ENCODE measurements at places on chromosomes 1 and 21.

GRCh38 chr1:29239142-29239541 lies 2.8 kb downstream of the PTPRU start:
- DNase-seq: no peak

- DNase-seq: no peak
Observed at GRCh38 chr1:15336866-15337265, 72.8 kb upstream of the EFHD2 start.

DNA sequence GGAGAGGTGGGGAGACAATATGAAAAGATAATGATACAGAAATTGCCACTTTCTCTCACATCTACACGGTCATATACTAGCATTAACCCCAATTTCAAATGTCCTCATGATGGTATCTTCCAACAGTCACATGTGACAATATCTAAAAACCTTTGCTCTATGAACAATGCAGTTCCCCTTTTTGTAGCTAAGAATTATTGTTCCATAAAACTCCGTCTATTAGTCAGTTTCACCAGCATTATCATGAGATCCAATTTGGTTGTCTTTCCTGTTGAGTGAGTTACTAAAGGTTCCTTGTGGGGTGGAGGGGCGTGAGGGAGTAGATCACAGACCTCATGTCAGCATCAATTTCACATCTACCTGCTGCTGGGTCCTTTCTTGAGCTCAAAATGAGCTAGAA lies 1.7 kb downstream of the TIAM1 start:
- DNase-seq: no peak

- DNase-seq: no peak
Observed at GRCh38 chr1:66206563-66207144, 327.3 kb upstream of the SGIP1 start.

DNA sequence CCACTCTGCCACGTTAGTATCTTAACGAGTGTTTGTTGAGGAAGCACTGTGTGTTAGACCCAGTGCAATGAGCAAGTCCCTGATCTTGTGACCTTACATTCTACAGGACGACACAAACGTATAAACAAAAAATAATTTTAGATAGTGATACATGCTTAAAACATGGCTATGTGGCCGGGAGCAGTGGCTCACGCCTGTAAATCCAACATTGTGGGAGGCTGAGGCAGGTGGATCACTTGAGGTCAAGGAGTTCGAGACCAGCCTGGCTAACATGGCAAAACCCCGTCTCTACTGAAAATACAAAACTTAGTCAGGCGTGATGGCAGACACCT lies 19.6 kb downstream of the MTX1 start:
- no peak for DNase-seq

GRCh38 chr1:8560611-8561544 lies 243.0 kb downstream of the SLC45A1 start:
- no peak for DNase-seq

DNA sequence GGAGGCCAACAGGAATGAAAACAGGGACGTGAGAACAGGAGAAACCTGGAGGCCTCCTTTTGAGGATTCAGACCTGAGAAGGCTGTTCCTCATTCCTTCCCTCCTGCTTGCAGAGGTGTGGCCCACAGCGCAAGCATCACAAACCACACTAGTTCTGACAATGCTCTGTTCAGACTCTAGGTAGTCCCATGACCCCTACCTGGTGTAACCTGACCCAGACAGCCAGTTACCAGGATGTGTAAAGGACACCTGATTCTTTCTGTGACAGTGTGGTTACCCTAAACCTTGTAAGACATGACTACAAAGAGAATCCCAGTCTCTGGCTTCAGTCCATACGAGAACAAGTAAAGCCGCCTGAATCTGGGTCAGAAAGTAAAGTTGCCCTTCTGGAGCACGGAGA lies 3.2 kb downstream of the MECR start:
- no peak for DNase-seq

DNA sequence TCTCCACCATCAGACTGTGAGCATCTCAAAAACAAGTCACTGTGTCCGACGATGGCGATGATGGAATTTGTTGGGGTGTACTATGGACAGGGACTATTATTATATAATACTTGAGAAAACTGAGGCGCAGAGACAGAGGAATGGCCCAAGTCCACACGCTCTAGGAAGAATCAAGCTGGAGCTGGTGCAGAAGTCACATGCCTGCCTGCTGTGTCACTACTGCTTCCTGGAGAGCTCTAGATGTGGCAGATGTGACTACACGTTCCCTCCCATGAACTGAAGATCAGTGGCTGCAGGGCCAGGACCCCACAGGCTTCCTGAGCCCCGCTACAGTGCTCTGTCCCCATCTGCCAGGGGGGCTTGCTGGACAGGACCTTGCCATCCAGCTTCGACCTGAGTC lies 56.9 kb downstream of the TRABD2B start:
- no peak for DNase-seq

DNA sequence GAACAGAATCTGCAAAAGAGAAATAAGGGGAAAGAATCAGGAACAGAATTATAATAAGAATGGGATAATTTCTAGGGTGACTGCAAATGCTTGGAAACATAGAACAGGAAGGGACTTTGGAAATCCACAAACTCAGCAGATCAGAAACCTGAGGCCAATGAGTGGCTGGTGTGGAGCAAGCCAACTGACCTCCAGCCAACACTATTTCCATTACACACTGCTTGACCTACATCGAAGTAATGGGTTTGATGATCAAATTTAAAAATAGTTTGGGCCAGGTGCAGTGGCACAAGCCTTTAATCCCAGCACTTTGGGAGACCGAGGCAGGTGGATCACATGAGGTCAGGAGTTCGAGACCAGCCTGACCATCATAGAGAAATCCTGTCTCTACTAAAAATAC lies 284.9 kb downstream of the GRIK1 start:
- DNase-seq: no peak

- no peak for DNase-seq
Observed at GRCh38 chr1:203173566-203173965, 2.1 kb downstream of the MYBPH start.

- DNase-seq: no peak
Observed at GRCh38 chr1:2126331-2127186, 68.0 kb downstream of the FAAP20 start.

- peak; percentile 31 for DNase-seq
Observed at GRCh38 chr1:151847867-151848596, 5.5 kb downstream of the THEM5 start.

GRCh38 chr1:162020150-162020549 lies 3.5 kb downstream of the OLFML2B start:
- no peak for DNase-seq

DNA sequence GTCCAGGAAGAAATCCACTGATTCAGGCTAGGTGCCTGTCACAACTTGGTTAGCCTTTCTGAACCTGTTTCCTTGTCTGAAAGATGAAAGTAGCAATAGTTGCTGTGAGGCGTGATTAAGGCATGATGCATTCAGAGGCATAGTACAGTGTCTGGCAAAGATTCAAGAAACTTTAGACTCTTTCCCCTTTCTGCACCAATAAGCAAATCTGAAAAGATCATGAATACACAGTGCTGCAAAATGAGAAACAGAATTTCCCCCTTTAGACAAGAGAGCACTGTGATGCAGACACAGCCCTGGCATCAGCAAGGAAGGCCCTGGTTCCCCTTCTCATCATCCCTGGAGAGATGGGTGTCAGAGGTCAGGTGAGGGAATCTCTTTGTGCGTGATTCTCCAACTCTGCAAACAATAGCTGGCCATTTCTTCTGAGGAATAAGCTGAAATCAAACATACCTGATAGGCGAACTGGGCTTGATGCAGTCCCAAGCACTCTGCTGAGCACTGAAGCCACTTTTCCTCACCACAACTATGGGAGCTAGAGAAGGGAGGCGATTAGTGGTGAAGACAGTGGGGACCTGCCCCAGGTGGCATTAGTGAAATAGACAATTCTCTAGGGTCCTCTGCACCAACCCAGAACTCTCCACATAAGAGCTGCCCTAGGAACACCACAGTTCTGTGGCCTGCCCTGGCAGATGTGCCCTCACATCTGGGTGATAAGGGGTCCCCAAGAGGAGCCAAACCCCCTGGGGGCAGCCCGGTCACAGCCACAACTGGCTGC lies 41.7 kb downstream of the ITPKB start:
- no peak for DNase-seq

- DNase-seq: no peak
Observed at GRCh38 chr1:66380452-66381212, 153.3 kb upstream of the SGIP1 start.

- DNase-seq: no peak
Observed at GRCh38 chr1:59500950-59501742, 204.3 kb downstream of the FGGY start.

- DNase-seq: no peak
Observed at GRCh38 chr1:44144962-44145756, 3.7 kb upstream of the KLF18 start.

DNA sequence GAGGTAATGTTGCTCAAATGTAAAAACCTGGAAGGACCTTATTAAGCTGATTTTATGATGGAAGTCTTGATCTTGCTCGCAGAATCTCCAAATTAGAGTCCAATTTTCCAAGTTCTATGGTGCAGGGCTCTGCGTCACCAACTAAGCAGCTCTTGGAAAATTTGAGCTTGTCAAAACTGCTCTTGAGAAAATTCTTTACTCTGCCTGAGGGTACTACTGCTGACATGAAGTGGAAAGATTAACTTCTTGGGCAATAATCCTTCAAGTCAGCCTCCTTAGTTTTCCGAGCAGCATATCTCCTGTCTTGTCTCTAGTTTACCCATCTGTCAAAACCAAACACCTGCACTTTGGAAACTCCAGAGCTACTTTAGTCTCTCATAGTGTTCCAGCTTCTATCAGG lies 293.7 kb downstream of the KCTD3 start:
- no peak for DNase-seq
